ENCODE measurements at places on chromosomes 1 and 21.

- DNase-seq = no peak
Measured at GRCh38 chr1:116373431-116374352, 648 bp downstream of the ATP1A1 start.

DNA sequence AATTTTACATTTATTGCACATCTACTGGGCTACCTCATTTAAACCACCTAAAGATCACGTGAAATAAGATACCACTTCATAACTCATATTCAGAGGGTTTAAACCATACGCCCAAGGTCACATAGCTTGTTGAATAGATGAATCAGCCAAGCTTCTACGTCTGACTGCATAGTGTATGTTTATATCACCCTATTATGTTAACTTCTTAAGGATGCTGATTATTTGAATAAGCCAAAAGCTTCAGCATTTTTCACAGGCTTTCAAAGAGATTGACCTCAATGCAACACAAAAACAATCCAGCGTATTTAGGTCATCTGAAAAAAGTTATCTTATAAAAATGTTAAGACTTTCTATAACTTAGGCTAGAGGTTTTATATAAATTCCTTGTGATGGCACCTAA lies 373.8 kb downstream of the TGFB2 start:
- no peak for DNase-seq

GRCh38 chr21:31555741-31556191 lies 103.7 kb upstream of the SOD1 start:
- no peak for DNase-seq

GRCh38 chr1:245751116-245751515 lies 596.3 kb downstream of the KIF26B start:
- DNase-seq = no peak

DNA sequence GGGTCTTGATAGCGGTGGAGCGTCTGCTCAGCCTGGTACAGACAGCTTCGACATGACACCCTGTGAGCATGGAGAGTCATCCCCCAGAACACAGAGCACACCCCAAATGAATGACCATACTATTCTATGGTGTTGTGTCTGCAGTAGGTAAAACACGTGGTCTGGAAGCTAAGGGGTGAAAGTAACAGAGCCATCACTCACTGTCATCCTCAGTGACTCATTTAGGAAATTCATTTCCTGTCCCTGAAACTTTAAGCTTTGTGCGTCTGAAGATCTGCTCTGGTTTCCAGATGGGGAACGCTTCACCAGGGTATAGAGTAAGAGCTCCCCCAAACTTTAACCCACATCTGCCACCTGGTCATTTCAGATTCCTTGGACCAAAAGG lies 94.8 kb upstream of the DISP3 start:
- no peak for DNase-seq

DNA sequence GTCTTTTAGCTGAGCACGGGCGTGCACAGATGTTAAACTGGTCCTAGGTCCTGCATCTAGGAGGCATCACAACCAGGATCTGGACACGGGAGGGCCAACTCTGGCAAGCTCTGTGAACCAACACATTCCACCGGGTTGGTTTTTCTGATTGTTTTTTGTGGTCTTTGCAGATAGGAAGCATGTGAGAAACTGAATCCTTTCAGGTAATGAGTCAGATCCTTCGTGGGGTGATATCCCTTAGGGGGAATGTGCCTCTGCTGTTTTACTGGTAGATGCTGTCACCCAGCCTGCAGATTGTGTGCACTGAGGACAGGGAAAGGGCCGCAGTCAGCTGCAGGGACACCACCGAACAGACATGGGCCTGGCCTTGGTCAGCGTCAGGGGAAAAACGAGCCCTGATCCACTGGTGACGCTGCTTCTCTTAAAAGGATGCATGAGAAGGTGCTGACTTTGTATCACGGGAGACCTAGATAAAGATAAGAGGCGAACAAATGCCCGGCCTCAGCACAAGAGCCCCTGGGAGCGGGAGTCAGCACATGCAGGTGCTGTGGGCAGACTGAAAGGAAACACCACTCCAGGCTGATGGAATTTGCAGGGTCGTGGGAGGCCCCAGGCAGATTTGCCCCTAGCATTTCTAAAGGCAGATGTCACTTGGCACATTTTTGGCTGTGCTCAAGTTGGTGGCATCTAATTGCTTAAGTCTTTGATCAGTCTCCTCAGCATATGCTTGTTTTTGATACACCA lies 51.1 kb downstream of the DOP1B start:
- DNase-seq = no peak

- no peak for DNase-seq
Measured at GRCh38 chr1:23722652-23723051, 20.6 kb upstream of the ELOA start.

DNA sequence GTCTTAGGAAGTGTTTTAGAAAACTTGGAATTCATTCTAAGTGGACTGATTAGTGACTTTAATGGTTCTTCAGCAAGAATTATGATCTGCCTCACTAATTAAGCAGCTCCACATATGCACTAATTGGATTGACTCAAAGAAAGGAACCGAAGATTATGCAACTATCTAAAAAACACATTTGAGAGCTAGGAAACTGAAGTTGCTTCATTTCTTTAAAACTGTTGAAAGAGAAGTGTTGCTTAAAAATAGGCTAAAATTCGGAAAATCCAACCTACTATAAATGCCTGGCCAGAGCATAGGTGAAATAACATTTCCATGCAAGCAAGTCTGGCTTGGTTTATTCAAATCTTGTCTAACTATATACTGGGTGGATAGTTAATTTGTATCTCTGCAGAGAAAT lies 502.9 kb upstream of the ZRANB2 start:
- no peak for DNase-seq

DNA sequence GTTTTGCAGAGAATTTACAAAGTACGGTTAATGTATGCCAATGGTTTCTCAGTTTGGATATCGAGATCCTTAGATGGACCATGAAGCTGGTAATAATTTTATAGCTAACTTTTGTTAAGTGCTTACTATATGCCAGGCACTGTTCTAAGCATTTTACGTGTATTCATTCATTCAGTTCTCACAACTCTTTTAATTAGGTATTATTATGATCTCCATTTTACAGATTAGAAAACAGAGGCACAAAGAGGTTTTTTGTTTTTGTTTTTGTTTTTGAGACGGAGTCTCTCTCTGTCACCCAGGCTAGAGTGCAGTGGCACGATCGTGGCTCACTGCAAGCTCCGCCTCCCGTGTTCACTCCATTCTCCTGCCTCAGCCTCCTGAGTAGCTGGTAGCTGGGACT lies 7.2 kb downstream of the RPRD2 start:
- no peak for DNase-seq

- peak; percentile 65 for DNase-seq
Measured at GRCh38 chr1:208030288-208031091, 119.6 kb upstream of the CD34 start.

GRCh38 chr1:63124666-63125191 lies 197.6 kb upstream of the FOXD3 start:
- no peak for DNase-seq

DNA sequence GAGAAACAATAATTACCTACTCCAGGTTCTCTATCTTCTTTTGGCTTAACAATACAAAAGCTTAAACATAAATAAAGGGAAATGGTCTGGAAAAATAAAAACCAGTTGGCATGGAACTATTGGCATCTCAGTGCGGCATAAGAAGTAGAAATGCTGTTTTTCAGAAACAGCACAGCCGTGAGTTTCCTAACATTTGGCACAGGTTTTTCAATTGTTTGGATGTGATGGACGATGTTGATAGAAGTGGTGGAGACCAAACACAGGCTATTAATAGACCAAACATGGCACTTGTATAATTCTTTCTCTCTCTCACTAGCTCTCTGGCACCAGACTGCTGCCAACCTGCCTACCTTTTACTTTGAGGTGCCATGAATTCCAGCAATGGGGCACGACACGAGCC lies 36.2 kb downstream of the KCNN3 start:
- DNase-seq = no peak

DNA sequence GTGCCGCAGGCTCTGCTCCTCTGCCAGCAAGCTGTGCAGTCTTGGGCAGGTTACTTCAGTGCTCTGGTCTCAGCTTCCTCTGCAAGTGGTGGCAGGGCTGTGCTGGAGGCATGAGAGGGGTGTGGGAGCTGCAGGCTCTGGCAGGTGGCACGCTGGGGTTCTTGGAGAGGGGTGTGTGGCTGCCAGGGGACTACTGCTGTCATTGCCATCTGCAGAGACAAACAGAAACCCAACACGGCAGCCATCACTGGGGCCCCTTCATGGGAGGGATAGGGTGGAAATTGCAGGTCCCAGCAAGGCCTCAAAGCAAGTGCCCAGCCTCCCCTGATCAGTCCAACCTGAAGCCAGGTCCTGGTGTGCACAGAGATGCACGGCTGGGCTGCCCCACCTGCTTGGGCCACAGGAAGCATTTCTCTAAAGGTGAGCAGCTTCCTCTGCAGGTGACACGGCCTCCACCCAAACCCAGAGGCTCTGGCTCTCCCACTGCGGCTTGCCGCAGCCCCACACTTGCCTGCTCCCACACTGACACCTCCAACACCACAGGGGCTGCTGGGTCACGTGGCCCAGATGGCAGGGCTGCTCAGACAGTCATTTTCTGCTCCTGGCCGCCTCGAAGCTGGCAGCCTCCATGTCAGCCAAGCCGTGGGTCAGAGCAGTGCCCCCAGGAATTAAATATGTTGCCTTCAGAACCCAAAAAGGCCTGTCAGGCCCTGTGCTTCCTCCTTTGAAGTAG lies 4.1 kb upstream of the COL6A2 start:
- no peak for DNase-seq

- no peak for DNase-seq
Measured at GRCh38 chr1:94275083-94275482, 37.7 kb upstream of the ARHGAP29 start.

GRCh38 chr21:43810505-43811261 lies 21.3 kb downstream of the RRP1 start:
- no peak for DNase-seq

DNA sequence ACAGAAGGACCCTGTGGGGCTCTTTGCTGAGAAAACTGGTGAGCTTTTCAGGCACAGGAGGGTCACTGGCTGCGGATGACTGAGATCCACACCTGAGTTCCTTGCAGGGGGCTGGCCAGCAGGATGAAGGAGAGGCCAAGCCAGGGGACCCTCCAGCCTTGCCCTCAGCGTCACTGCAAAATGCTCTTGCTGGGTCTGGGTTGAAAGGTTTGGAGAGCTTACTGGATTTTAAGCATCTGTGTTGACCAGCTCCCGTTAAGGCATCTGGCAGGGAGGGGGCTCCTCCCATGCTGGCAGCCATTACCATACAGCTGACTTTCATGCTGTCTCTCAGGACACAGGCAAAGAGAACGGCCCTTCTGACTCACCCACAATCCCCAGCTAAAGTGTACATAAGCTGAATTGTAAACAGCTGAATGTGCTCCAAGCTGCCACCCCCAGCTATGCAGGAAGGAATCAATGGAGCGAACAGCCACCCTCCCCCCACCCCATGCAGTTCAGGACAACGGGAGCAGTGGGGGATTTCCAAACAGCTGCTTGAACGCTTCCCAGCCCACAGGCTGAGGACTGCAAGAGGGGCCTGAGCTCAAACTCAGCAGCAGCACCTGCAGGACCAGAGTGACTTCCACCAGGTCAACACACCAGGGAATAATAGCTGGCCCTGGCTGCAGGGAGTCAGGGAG lies 21.3 kb upstream of the A3GALT2 start:
- no peak for DNase-seq

DNA sequence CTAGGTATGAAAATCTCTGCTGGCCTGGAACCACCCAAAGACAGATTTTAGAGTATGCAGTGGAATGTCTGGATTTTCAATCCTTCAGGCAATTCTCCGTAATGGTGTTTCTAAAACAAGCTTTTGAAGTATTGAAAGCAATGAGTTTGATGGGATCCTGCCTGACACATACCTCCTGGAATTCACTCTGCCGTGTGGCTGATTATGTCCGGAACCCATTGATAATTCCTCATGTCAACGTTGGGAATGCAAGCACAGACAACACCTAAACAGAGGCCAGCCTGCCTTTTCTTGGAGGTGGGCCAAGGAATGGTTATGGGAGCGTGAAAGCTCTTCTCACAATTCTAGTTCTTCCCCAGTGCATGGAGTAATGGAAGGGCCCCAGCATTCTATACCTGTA lies 168.9 kb upstream of the HMCN1 start:
- DNase-seq = no peak

- peak; percentile 51 for DNase-seq
Measured at GRCh38 chr1:85502625-85503083, 37.7 kb upstream of the DDAH1 start.

GRCh38 chr1:175870217-175870616 lies 126.8 kb upstream of the TNR start:
- no peak for DNase-seq

GRCh38 chr1:24963099-24963872 lies 33.2 kb upstream of the RUNX3 start:
- DNase-seq = no peak

- DNase-seq = no peak
Measured at GRCh38 chr1:37372302-37372701, 102.1 kb upstream of the ZC3H12A start.

GRCh38 chr21:26366781-26367180 lies 196.2 kb upstream of the APP start:
- DNase-seq = no peak

GRCh38 chr1:204915861-204916495 lies 45.3 kb downstream of the NFASC start:
- no peak for DNase-seq

- DNase-seq = no peak
Measured at GRCh38 chr21:25428537-25428936, 178.7 kb downstream of the MRPL39 start.

- DNase-seq = no peak
Measured at GRCh38 chr21:17768840-17769446, 50.2 kb downstream of the C21orf91 start.

DNA sequence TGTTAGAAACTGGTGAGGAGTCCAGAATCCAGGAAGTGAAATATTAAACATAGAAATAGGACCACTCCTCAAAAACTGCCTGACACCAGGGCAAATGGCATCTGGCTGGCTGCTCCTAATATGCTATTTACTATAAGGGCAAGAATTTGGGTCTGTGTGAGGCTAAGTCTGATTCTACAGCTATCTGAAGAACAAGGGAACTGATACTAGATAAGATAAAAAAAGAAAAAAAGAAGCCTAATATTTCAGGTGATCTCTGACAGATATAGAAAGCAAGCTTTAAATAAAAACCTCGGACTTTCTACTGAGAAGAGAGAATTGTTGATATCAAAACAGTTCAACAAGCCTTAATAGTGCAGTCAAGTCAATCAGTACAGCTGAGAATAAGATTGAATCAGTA lies 42.1 kb upstream of the VAV3 start:
- no peak for DNase-seq

DNA sequence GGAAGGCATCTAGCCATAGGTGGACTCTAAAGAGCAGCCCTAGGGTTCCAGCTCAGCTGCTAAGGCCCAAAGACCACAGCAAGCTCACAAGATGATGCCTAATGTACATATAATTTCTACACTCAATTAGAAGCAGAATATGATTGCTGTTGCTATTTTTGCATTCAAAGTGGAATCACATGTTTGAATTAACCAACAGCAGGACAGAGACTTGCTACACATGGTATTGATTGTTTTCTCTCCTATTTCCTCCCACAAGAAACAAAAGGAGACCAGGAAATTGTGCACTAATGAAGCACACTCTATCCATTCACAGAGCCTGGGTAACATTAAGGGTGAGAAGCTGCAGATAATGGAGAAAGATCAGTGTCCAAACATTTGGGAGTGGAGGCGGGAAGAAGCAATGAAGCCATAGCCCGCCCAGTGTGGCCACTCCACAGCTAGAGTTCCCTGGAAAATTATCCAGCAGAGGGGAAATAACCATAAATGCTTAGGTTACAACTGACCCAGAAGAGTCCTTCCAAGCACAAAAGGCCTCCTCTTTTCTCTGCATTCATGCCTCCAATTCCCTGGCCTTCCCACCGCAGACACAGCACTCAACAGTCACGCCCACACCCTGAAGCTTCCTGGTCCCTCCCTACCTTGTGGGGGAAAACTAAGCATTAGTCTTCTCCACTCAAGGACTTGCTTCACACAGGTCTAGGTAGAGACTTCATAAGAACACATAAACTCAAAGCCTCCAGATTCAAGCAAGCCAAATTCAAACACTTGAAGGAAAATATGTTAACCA lies 7.5 kb downstream of the CNN3 start:
- no peak for DNase-seq
